ENCODE measurements at places on chromosomes 11 and 22. TPM values are rescaled to one million over a fixed set of nuclear protein-coding genes. Genes with fewer than 3 reads are reported as not detected.

DNA sequence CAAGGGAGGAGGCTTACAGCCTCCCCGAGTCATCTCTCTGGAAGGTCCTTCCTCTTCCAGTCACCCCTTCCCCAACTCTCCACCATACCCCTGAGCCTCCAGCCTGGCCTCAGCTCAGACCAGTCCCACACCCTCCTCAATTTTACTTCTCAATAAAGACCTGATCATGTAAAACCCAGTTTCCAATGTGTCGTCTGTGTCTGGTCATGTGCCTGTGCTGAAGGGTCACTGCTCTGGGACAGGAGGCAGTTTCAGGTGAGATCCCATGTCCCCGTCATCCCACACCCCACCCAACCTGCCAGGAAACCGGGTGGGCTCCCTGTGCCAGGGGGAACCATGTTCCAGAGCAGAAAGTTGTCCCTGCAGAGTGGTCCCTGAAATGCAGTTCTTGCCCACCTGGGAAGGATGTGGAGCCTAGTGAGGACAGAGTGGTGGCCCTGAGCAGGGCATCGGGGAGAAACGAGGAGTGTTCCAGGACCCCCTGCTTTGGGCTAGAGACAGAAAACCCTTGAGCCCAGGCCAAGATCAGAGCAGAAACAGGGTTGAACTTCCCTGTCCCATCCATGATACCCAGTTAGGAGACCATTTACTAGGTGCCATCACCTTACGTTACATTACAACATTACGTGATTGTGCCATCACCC, 19.4 kb downstream of the IGLL5 start:
- DNase-seq = peak; percentile 6

DNA sequence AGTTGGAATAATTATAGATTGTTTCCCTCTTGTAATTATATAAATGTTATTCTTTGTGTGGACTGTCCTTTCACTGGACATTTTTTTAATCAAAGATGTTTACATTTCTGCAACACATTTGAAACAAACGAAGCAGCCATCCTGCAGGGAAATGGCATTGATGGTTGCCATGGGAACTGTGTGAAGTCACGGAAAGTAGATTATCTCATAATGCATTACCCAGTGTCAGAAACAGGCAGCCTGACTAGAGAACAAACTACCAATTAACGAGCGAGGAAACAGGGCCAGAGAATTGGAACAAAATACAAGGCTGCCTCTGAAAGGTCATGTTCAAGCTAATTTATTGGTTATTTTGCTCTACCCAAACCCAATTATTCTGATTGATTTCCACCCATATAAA, 96.9 kb upstream of the LARGE1 start:
- DNase-seq = no peak

DNA sequence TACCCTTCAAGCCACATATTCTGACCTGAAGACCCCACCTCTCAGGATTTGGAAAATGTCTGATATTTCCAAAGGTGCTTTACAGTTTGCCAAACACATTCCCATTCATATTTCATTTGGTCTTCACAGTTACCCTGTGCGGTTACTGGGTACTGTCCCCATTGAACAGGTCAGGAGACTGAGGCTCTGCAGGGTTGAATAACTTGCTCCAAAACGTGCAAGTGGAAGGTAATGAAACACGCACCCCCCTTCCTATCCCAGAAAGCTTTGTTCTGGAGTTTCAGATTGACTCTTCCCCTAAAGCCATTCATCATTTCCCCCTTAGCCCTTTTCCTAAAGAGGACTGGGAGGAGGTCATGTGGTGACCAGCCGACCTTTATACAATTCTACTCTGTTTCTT, 18.8 kb downstream of the MICAL2 start:
- DNase-seq = no peak

- no peak for DNase-seq
These were observed 459.1 kb downstream of the MIAT start for GRCh38 chr22:27116312-27117086.

DNA sequence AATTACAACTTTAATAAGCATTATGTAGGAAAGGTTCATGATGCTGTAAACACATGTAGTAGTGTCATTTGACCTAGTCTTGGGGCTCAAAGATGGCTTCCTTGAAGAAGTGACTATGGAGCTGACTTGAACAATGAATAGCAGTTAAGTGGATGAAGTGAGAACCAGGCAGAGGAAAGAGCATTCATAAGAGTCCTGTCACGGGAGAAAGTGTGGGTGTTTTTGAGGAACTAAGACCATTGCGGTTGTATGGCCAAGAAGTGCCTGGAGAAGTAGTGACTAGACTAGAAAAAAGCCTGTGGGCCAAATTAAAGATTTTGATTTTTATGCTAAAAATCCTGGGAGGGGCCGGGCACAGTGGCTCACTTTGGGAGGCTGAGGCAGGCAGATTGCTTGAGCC, 7.2 kb upstream of the IL18BP start:
- no peak for DNase-seq

GRCh38 chr11:65491614-65492386, 7.0 kb upstream of the MALAT1 start:
- peak; percentile 85 for DNase-seq

DNA sequence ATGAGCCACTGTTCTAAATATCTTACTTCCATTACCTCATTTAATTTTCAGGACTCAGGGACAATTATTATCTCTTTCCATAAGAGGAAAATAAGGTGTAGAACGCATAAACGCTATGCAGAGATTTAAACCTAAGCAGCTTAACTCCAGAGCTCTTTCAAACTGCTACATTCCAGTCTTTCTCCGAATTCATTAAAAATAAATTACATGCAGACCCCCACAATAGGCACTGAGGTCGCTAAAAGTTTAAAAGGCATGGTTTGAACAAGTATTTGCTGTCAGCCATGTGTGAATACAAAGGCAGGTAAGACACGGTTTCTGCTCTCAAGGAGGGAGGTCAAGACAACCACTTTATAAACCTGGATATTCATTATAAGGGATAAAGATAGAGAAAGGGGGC, 983 bp downstream of the NARS2 start:
- DNase-seq = no peak

GRCh38 chr11:46278387-46279125, 1.1 kb downstream of the CREB3L1 start:
- DNase-seq = peak; percentile 77

DNA sequence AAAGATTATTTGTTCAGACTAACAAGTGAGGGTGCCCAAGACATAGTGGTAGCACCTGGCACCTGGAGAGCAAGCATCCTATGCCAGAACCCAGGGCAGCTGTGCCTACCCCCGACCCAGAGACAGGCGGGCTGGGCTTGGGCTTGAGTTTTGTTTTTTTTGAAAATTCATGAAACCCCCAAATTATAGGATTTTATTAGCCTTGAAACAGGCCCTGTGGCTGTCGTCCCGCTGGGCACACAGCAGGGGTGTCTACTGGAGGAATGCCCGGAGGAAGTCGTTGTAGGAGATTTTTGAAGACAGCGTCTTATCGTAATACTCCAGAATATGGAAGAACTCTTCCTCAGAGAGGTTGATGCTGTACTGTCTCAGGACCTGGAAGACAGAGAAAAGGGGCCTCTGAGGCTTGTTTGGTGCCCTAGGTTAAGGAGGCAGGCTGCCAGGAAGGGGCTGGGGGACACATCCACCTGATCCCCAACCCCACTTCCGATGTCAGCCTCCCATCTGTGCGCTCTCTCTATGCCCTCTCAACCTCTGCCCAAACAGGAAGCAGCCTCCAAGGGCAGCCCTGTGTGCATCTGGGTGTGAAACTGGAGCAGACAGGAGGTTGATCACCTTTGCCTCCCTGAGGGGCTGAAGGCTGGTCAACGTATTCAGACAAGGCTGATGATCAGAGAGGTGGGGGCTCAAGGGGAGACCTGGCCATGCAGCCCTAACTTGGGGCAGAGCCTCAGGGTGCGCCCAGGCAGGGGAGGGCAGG, 117.0 kb downstream of the MPPED1 start:
- no peak for DNase-seq

- DNase-seq = no peak
These were observed 12.2 kb upstream of the SLC37A4 start for GRCh38 chr11:119042927-119043326.

DNA sequence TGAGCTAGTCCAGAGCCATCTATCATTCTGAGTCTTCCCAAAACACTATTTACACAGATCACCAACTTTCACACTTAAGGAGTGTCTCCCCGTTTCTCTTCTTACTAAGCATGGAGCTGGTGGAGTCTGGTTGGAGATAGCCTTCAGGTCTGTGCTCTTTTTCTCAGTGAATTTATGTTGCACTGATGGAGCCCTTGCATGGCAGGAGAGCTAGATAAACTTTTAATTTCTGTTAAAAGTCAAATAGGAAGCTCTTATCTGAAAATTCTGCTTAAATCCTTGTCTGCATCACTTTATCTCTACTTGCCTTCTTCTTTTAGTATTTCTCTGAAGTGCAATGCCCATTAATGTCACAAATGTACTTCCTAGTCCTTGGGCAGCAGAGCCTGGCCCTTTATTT, 63.4 kb downstream of the ST3GAL4 start:
- DNase-seq = no peak

- no peak for DNase-seq
These were observed 9.6 kb downstream of the SMTNL1 start for GRCh38 chr11:57546869-57547475.

DNA sequence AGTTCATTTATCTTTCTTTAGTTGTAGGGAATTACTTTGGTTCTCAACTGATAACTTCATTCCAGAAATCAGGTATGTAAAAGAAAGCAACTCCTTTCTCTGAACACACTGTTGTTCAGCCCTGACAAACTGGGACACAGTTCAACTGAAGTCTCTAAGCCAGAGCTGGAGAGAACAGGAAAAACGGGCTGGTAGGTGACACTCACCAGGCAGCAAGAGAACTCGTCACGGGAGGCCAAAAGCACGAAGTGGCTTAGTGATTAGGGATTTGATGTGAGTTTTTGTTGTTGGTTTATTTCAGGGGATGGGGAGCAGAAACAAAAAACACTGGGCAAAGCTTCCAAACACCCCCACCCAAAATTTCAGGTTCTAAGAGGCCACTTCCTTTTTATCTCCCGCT, 54.1 kb downstream of the MYH9 start:
- DNase-seq = no peak

GRCh38 chr11:128942817-128943427, at the start of gene TP53AIP1:
TSS of gene TP53AIP1 (minus strand) at chr11:128942871. CDS start at chr11:128937818, 5,053 bp downstream.
- DNase-seq = no peak

GRCh38 chr11:78744949-78745348, 170.3 kb upstream of the NARS2 start:
- no peak for DNase-seq

GRCh38 chr22:26168939-26169314, 335 bp upstream of the SEZ6L start:
- peak; percentile 31 for DNase-seq

GRCh38 chr11:10328314-10329098, 23.6 kb downstream of the ADM start:
- DNase-seq = no peak

- DNase-seq = no peak
These were observed 2.1 kb downstream of the RCE1 start for GRCh38 chr11:66845143-66845875.

DNA sequence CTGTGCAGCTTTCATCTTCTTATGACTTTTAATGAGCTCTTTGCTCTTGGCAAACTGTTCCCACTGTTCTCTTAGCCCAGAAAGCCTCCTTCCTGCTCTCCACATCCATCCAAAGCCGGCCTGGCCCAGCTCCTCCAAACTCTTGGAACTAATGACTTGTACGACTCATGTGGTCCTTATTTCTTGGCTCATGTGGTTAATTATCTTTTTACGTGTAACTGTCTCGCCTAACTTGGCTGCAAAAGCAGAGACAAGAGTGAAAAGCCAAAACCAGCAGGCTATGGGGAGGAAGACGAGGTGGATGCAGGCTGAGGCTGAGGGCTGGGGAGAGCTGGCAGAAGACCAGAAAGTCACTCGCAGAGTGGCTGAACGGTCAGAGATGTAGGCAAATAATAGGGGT, 5.5 kb downstream of the CSNK2A3 start:
- DNase-seq = peak; percentile 74

DNA sequence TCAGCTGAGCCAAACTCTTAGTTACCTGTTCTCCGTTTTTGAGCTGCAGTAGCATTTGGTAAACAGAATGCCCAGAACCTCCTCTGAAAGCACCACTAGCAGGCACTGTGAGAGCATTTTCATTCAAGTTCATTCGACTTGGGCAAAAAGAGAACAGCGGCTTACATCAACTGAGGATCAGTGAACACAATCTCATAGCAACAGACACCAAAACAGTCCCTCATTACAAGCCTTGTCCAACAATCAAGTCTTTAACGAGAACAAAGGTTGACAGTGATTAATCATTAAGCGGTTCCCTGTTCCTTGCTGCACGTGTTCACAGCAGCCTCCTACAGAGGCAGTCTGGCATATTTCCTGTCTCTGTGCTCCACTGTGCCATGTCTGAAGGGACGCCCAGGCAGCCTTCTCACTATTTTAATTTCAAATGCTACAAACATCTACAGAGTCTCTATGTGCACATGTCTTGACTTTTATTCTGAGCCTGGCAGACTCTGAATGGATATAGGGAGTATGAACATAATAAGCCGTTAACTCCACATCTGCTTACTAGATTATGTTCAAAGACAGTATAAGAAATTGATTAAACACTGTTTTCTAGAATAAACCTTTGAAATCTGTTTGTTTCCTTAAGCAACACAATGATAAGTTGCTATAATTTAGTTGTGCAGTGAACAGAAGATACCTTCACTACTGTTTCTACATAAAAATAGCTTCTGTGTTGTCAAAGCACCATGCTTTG, 88.3 kb upstream of the MTMR2 start:
- no peak for DNase-seq

DNA sequence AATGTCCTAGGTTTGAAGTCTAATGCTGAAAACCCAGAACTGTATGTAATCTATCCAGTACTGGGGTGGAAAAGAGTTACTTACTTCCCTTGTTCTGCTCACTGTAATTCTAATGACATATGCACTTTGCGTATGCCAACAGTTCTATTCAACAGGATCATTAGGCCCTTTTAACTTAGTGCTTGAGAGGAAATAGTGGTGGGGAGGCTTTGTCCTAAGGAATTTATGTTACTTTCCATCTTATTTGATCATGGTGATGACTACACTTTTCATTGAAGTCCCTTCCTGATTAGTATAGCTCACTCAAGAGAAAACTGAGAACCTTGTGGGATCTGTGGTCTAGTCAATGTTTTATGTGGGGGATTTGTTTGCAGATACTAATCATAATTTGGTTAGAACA, 348.2 kb downstream of the GUCY1A2 start:
- DNase-seq = no peak

GRCh38 chr22:44825310-44826150, 73.2 kb downstream of the ARHGAP8 start:
- no peak for DNase-seq

- no peak for DNase-seq
These were observed 83.6 kb upstream of the CRTAM start for GRCh38 chr11:122754553-122755322.

GRCh38 chr11:45538939-45539338, 126.5 kb downstream of the CHST1 start:
- DNase-seq = no peak

- DNase-seq = no peak
These were observed 154.5 kb upstream of the BLID start for GRCh38 chr11:122270535-122270934.

- DNase-seq = no peak
These were observed 1286.1 kb downstream of the BRD1 start for GRCh38 chr22:48541401-48542098.

OR4D5 gene
- total RNA-seq = not detected

TMEM191C gene
- 0.74 TPM for total RNA-seq

APOL1 gene
- 17.6 TPM for total RNA-seq

XKR3 gene
- total RNA-seq = not detected

JAML gene
- 4.5 TPM for total RNA-seq

DLG2 gene
- 5.7 TPM for total RNA-seq

All from left ventricle myocardium superior (tissue), 1 donor.